ENCODE measurements at places on chromosomes 7 and 10.

DNA sequence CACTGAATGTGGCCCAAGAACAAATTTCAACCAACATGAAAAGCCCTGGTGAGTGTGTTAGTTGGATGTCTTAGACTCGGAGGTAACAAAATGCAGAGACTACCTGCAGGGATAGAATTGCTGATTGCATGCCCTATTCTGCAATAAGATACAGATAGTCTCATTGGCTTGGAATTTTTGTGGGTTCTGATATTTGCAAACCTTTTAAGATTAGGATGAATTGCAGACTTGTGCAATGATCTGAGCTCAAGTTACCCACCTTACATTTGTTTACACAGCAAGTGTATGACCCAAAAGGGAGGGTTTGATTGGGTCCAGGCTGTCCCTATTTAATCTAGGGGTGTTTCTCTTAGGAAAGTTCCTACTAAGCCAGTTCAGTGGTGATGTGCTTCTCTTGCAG lies 45.4 kb downstream of the GPR37 start:
- no peak for DNase-seq

DNA sequence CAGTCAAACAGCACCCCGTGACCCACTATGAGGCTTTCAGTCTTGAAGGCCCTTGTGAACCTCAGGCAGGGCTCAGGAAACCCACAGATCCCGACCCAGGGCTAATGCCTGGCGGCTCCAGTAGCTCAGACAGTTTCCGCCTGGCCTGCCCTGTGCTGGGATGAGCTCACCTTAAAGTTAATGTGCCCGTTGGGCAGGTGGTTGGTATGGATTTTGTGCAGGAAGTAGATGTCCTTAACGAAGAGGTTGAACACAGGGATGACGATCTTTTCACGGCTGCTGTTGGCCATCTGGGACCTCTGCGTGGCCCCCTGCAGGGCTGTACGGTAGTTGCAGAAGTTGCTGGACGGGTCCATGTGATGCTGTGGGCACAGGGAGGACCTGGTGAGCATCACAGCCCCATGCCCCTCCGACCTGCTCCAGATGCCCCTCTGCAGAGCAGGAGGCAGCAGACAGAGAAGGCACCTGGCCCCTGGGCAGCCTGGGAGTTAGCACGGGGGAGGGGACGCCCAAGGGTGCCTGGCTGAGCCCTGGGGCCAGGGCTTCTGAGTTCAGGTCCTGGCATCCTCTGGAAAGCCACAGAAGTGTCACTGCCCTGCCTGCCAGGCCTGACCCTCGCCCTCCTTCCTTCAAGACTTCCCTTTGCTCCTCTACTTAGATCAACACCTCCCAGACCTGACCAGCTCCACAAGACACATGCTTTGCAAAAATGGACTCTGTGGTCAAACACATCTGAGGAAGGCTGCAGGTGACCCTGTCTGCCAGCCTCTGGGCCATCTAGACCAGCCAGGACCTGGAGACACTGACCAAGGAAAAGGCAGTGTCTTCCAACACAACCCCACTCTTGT lies 59.8 kb downstream of the CSGALNACT2 start:
- DNase-seq = no peak

GRCh38 chr7:40580776-40581175 lies 446.0 kb downstream of the SUGCT start:
- no peak for DNase-seq

- DNase-seq = peak; percentile 45
Observed at GRCh38 chr7:36686499-36686898, 37.8 kb downstream of the AOAH start.
